ENCODE measurements at places on chromosomes 2 and 18. TPM values are rescaled to one million over a fixed set of nuclear protein-coding genes. Genes with fewer than 3 reads are reported as not detected.
A peak's percentile ranks its signal among the peaks of the same experiment; 100 is the strongest.

Gene GRP
- total RNA-seq: not detected

Gene ESCO1
- total RNA-seq: 17.9 TPM

Gene ZNF396
- 0.47 TPM for total RNA-seq

Gene MALL
- 1.7 TPM for total RNA-seq

Gene PIEZO2
- total RNA-seq: 3.0 TPM

Gene CYP26B1
- total RNA-seq: 2.0 TPM

Gene NT5C1B
- total RNA-seq: not detected

DNA sequence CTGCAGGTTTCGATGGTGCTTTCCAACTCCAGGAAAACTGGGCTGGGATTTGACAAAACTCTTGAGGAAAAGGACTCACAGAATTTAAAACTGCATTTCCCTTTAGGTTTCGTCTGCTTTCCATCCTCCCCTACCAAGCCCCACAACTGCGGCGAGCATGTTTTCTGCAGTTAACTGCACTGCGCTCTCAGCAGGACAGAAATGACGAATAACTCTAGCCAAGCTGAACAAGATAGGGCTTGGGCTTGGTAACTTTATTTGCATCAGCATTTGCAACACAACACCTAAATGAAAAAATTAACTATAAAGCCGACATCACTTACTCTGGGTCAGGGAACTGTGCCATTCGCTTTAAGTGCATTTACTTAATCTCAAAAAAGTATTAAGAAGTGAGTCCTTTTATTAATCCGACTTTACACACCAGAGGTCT is 669 bp upstream of the PIKFYVE start:
- H3K27ac ChIP-seq: peak overlapping the region; percentile 98
- DNase-seq: peak; percentile 16
- peak overlapping the region; percentile 96 for H3K4me3 ChIP-seq
- peaks cover 33% of the 10 kb centered on the region for H3K4me1 ChIP-seq

- DNase-seq: no peak
- no peaks in the 10 kb centered on the region for H3K36me3 ChIP-seq
- no peak overlapping the region for H3K4me3 ChIP-seq
- H3K27me3 ChIP-seq: no peaks in the 10 kb centered on the region
- H3K27ac ChIP-seq: no peak overlapping the region
- no peaks in the 10 kb centered on the region for H3K4me1 ChIP-seq
Observed at GRCh38 chr2:58992062-58992706, 751.1 kb upstream of the FANCL start.

DNA sequence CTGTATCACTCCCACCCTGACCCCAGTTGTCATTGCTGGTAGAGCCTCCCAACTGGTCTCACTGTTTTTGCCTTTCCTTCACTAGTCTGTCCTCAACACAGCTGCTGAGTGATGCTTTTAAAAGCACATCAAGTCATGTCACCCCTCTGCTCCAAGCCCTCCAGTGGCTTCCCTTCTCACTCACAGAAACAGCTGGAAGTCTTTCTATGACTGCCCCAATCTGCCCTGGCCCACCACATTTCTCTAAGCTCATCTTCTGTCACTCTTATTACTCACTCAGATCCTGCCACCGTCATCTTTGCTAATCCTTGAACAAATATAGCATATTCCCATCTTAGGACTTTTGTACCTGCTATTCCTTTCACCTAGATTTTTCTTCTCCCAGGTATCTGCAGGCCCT is 242.6 kb upstream of the RBBP8 start:
- H3K4me3 ChIP-seq: no peak overlapping the region
- H3K27ac ChIP-seq: no peak overlapping the region
- DNase-seq: no peak
- H3K36me3 ChIP-seq: no peaks in the 10 kb centered on the region
- no peaks in the 10 kb centered on the region for H3K4me1 ChIP-seq
- H3K27me3 ChIP-seq: no peaks in the 10 kb centered on the region

- no peaks in the 10 kb centered on the region for H3K36me3 ChIP-seq
- no peak overlapping the region for H3K27ac ChIP-seq
- no peaks in the 10 kb centered on the region for H3K4me1 ChIP-seq
- DNase-seq: no peak
- no peaks in the 10 kb centered on the region for H3K27me3 ChIP-seq
Observed at GRCh38 chr2:151361674-151362370, 4.4 kb downstream of the TNFAIP6 start.

GRCh38 chr2:73516033-73516432 is 126.2 kb downstream of the NAT8 start:
- no peak overlapping the region for H3K4me3 ChIP-seq
- H3K27ac ChIP-seq: no peak overlapping the region
- H3K36me3 ChIP-seq: peaks cover 25% of the 10 kb centered on the region
- H3K27me3 ChIP-seq: no peaks in the 10 kb centered on the region
- no peaks in the 10 kb centered on the region for H3K4me1 ChIP-seq
- DNase-seq: no peak

DNA sequence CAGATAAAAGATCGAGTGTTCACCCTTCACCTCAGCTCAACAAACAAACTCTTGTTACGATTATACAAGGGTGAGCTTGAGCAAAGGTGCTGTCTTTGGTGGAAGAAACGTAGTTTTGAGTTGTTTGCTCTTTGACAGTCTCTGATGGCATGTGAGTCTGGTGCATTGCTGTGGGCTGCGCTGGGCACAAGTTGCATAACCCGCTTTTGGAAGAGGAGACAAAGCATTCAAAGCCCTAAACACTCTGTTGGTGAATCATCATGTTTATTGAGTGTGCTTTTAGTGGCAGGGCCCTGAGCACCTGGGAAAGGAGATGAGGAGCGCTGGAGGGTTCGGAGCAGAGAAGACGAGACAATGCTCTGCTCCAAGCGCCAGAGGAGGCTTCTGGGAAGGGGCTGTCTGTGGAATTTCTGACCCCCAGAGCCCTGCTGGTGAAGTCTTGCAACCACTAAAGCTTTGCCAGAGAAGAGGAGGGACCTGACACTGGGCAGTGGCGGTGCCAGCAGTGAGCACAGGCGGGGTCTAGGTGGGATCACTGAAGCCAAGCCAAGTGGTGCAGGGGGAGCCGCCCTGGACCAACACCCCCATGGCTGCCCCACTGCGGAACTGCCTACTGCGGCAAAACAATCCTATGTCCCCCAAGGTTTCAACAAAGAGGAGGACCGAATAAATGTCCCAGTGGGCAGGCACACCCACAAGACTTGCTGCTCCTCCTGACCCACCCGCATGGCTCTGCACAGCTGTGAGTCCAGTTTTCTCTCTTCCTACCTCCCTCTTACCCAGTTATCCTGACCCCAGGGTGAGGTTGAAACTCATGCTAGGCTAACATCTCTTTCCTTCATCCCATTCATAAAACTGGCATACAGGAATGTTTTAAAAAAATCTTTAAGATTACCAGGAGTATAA is 64.0 kb downstream of the TNFRSF11A start:
- H3K36me3 ChIP-seq: no peaks in the 10 kb centered on the region
- H3K27me3 ChIP-seq: peaks cover 4% of the 10 kb centered on the region
- no peaks in the 10 kb centered on the region for H3K4me1 ChIP-seq
- H3K4me3 ChIP-seq: no peak overlapping the region
- no peak for DNase-seq
- H3K27ac ChIP-seq: no peak overlapping the region

GRCh38 chr2:239105234-239105633 is 257.3 kb downstream of the TWIST2 start:
- DNase-seq: no peak
- no peaks in the 10 kb centered on the region for H3K27me3 ChIP-seq
- no peak overlapping the region for H3K27ac ChIP-seq
- peaks cover 75% of the 10 kb centered on the region for H3K36me3 ChIP-seq
- no peak overlapping the region for H3K4me3 ChIP-seq
- H3K4me1 ChIP-seq: no peaks in the 10 kb centered on the region

DNA sequence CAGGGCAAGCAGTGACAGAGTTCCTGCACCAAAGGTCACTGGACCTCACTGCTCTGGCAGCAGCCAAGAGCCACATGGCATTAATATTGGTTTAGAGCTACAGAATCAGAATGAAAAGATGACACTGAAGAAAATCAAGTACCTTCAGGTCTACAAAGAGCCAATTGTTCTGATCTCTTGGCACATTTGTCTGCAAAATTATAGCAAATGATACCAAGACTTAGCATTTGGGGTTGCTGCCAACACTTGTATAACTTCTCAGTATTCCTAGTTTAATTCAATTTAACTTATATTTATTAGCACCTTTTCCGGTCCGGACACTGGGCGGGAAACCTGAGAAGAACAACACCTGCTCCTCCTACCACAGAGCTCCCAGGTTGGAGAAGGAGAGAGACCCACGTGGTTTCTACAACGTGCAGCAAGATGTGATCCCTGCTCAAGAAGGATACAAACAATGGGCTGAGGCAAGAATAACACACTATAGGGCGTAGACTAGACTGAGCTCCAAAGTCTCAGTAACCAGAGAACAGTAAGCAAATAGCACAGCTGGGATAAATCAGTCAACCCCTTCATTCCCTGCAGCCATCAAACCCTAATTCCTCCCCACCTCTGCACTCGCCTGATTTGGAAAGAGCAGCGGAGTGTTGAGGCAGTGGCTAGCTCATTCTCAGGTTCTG is 2.4 kb downstream of the LRRC30 start:
- no peaks in the 10 kb centered on the region for H3K27me3 ChIP-seq
- H3K4me3 ChIP-seq: peak overlapping the region; percentile 61

- DNase-seq: no peak
- no peak overlapping the region for H3K4me3 ChIP-seq
- H3K27ac ChIP-seq: no peak overlapping the region
Observed at GRCh38 chr2:180146114-180146513, 139.0 kb upstream of the CWC22 start.

DNA sequence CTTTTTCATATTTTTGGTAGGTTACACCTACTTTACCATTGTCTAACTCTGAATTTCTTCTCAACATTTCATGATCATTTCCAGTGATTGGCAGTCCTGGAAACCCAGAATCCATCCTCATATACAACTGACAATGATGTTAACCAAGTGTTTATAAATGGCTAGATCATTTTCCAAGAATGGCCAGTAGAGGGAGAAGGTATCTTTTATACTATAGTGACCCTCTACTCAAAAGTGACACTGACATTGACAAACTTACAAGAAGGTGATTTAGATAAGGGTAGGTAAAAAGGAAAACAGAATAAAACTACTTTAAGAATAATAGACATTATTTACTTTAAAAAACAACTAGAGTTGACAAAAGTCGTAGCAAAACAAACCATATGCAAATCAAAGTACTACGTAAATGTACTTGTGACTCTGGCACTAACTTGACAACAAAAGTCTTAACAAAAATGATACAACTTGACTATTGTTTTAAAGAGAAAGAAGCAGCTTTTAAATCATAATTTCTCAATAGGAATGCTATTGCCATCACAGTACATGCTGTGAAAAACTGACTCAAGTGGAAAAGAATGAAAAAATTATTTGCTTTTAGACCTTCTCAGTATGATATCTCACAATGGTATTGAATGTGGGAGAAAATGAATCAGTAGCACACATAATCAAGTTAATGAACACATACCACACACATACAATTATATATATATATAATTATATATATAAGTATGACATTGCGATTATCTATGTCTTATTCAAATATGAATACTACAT is 76.6 kb upstream of the GRB14 start:
- no peaks in the 10 kb centered on the region for H3K27me3 ChIP-seq
- no peak overlapping the region for H3K4me3 ChIP-seq
- DNase-seq: no peak
- H3K36me3 ChIP-seq: no peaks in the 10 kb centered on the region

GRCh38 chr2:152292991-152293390 is 42.0 kb upstream of the FMNL2 start:
- H3K4me3 ChIP-seq: no peak overlapping the region
- DNase-seq: no peak
- H3K36me3 ChIP-seq: no peaks in the 10 kb centered on the region
- H3K4me1 ChIP-seq: no peaks in the 10 kb centered on the region
- H3K27ac ChIP-seq: no peak overlapping the region
- H3K27me3 ChIP-seq: no peaks in the 10 kb centered on the region

DNA sequence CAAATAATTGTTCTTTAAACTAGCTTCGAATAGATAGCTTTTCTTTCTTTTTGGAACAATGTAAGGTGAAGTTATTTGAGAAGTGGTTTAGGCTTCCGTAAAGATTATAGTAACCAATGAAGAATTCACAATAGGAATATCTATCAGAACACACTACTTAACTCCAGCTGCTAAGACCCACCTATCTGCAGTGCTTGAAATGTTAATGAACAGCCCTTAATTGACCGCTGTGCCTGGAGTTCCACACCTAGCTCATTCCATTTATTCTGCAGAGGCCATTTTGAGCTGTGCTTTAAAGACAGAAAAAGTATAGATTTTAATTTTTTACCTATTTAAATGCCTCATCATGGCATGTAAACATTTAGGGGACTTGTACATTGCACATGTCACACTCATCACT is 83.3 kb upstream of the APCDD1 start:
- no peaks in the 10 kb centered on the region for H3K27me3 ChIP-seq
- H3K4me3 ChIP-seq: no peak overlapping the region

- no peak overlapping the region for H3K27ac ChIP-seq
- H3K4me1 ChIP-seq: peaks cover 15% of the 10 kb centered on the region
- no peak for DNase-seq
- H3K36me3 ChIP-seq: peaks cover 62% of the 10 kb centered on the region
- H3K27me3 ChIP-seq: no peaks in the 10 kb centered on the region
- no peak overlapping the region for H3K4me3 ChIP-seq
Observed at GRCh38 chr2:88032070-88032702, 15.8 kb upstream of the RNU2-63P start.

- peaks cover 2% of the 10 kb centered on the region for H3K4me1 ChIP-seq
- no peak overlapping the region for H3K4me3 ChIP-seq
- DNase-seq: no peak
- H3K36me3 ChIP-seq: peaks cover 58% of the 10 kb centered on the region
Observed at GRCh38 chr2:206004004-206004693, 81.8 kb downstream of the INO80D start.

GRCh38 chr2:110682267-110682666 is 4.4 kb upstream of the BUB1 start:
- peaks cover 11% of the 10 kb centered on the region for H3K4me1 ChIP-seq
- no peak for DNase-seq
- H3K27ac ChIP-seq: no peak overlapping the region
- H3K36me3 ChIP-seq: no peaks in the 10 kb centered on the region
- H3K4me3 ChIP-seq: no peak overlapping the region

DNA sequence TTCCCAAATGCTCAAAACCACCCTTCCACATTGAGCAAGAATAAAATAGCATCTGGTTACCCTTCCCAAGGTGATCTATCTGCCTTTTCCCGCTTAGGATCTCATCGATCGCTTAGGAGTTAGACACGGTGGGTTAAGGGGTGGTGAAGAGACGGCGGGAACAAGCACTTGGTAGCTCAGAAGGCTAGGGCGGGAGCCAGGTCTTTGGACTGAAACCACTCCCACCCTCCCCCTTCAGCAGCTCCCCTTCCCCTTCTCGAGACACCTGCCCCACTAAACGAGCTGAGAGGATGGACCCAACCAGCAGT is 513 bp downstream of the THOC1 start:
- no peaks in the 10 kb centered on the region for H3K27me3 ChIP-seq
- DNase-seq: no peak
- H3K36me3 ChIP-seq: no peaks in the 10 kb centered on the region
- H3K27ac ChIP-seq: peak overlapping the region; percentile 80
- peak overlapping the region; percentile 96 for H3K4me3 ChIP-seq

DNA sequence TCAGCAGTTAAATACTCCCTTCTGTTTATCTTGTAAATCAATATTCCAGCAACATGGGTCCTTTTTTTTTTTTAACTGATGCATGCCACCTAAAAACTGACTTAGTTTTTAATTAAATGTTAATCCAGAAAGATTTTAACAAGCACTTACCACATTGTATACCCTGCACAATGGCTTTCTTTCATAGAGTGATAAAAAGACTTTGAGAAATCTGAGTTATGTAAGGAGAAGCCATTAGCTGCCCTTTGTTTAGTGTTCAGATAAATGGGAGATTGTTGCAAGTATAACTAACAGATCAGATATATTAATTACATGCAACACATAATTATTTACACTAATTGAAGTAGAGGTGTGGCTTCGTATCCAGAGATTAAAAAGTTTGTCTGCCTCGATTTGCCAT is 22.7 kb upstream of the NFATC1 start:
- no peaks in the 10 kb centered on the region for H3K27me3 ChIP-seq
- no peak overlapping the region for H3K4me3 ChIP-seq
- H3K36me3 ChIP-seq: peaks cover 10% of the 10 kb centered on the region
